Left ventricle myocardium superior (tissue), 1 donor: ENCODE measurements at places on chromosomes 6 and 20. TPM values are rescaled to one million over a fixed set of nuclear protein-coding genes. Genes with fewer than 3 reads are reported as not detected.

DNA sequence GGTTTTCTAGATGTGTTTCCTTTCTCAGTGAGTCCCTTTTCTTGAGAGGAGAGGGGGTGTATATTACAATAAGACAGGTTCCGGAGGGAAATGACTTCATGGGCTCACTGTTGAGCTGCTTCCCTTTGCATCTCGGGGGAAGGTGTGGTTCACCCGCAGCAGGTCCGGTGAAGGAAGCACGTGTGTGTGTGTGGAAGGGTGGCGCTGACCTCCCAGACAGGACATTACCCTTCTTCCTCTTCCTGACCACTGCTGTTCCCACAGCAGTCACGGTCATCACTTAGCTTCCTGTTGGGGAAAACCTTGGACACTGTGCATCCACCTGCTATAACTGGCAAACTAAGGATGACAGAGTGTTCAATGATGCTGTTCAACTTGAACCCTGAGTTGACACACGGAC, 83.6 kb downstream of the PLEKHG1 start:
- DNase-seq, result peak; percentile 50

Gene TGM6
- total RNA-seq, result not detected

DNA sequence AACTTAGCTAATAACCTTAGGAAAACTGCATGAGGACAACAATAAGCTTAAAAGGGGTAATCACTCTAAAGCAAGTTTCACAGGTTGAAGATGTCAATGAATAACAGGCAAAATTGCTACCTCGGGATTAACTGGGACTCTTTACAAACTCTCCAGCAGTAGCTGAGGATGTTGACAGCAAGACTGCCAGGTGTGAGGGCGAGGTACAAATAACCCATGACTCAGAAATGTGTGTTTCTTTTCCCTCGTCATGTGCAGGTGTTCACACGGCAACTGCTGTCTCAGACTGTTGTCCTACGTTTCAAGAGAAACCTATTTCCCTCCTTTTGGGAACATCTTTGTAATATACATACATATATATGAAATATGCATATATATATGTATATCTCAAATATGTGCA, 15.9 kb downstream of the BCAS1 start:
- DNase-seq, result no peak

- DNase-seq, result no peak
Observed at GRCh38 chr6:102229271-102229670, 835.8 kb downstream of the GRIK2 start.

GRCh38 chr6:89009624-89010059, 46.2 kb upstream of the RNGTT start:
- DNase-seq, result no peak

- DNase-seq, result peak; percentile 25
Observed at GRCh38 chr20:64106981-64107735, at the start of gene NPBWR2. TSS of gene NPBWR2 (minus strand) at chr20:64107565. CDS start at chr20:64106831, 734 bp downstream.

DNA sequence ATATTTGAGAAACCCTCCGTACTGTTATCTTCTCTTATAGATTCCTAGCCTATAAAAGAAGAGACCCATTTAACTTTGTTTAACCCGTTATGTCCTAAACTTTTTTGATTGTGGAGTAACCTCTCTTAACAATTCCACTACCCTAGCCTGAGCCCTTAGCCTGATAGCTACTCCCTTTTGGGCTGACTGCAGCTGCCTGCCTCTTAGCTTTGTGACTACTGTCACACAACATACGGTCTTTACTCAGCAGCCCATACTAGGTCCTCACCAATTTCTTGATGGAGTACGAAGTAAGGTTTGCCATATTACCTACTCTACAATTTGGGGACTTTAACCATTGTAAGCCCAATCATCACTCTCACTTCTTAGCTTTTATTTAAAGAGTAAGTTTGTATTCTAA, 72.7 kb downstream of the QRSL1 start:
- no peak for DNase-seq

Gene DDAH2
- total RNA-seq, result 27.6 TPM

- no peak for DNase-seq
Observed at GRCh38 chr6:54132587-54132986, 21.3 kb downstream of the MLIP start.

GRCh38 chr20:58483470-58483869, 31.7 kb downstream of the APCDD1L start:
- DNase-seq, result no peak

- DNase-seq, result no peak
Observed at GRCh38 chr6:128284128-128284527, 236.3 kb downstream of the PTPRK start.

DNA sequence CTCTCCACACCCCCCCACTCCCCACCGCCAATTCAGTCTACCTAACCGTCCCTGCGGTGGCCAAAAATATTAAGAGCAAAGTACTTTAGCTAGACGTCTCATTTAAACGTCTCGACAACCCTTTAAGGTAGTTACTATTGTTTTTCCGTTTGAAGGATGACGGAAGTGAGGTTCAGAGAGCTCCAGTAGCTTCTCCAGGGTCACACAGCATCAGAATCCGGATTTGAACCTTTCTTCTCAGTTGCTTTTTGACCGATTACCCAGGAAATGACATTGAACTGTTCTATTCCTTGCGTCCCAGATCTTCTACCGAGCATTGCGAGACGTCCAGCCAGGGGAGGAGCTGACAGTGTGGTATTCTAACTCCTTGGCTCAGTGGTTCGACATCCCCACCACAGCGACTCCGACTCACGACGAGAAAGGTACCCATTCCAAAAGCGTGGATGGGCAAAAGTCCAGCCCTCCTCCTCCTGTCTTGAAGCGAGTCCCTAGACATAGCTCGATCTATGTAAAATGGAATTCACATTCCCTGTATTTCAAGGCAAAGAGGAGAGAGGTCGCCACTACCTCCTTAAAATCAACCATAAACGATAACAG, 2.4 kb downstream of the PRDM13 start:
- no peak for DNase-seq

- no peak for DNase-seq
Observed at GRCh38 chr6:23890543-23891227, 235.3 kb upstream of the NRSN1 start.

GRCh38 chr6:128508588-128509296, 11.7 kb downstream of the PTPRK start:
- DNase-seq, result no peak
